ENCODE measurements at places on chromosomes 12 and 14. TPM values are rescaled to one million over a fixed set of nuclear protein-coding genes. Genes with fewer than 3 reads are reported as not detected.

BBS10 gene
- 7.1 TPM for total RNA-seq

GPR84 gene
- 0.65 TPM for total RNA-seq

GRCh38 chr12:27076468-27076867 lies 5.9 kb downstream of the C12orf71 start:
- no peak overlapping the region for H3K27ac ChIP-seq
- no peak for DNase-seq
- H3K36me3 ChIP-seq, result peaks cover 22% of the 10 kb centered on the region
- H3K4me1 ChIP-seq, result peaks cover 10% of the 10 kb centered on the region

GRCh38 chr12:122992386-122992785 lies 11.9 kb downstream of the ARL6IP4 start:
- no peaks in the 10 kb centered on the region for H3K36me3 ChIP-seq
- no peak overlapping the region for H3K27ac ChIP-seq
- H3K27me3 ChIP-seq, result no peaks in the 10 kb centered on the region
- H3K4me1 ChIP-seq, result no peaks in the 10 kb centered on the region
- no peak for DNase-seq
